ENCODE measurements at places on chromosomes 1 and 21.

- no peak for DNase-seq
Measured at GRCh38 chr1:163271535-163271934, 50.2 kb upstream of the NUF2 start.

GRCh38 chr1:156803086-156803851 lies 13.4 kb downstream of the SH2D2A start:
- no peak for DNase-seq

DNA sequence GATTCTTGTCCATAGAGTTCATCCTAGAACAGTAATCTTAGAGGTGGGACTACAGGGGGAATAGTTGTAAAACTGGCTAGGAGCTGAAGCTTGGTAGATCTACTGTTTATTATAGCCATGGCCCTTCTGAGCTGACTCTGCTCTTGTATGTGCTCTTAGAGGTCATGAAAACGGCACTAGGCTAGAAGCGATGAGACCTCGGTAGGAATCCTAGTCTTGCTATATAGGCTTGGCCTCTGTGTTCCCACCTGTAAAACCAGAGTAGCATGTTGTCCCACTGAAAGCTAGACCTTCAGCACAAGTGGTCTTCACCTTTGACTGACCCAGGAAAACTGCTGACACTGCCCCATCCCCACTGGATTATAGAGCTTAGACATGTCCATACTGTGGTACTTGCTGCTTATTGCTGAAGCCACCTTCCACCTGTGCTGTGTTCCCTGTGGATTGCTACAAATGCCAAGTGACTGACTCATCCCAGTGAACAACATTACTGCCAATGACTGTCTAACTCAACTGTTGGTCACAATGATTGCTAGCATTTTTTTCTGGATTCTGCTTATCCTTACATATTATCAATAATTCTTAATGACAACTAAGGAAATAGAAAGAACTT lies 23.0 kb upstream of the PIGC start:
- no peak for DNase-seq

GRCh38 chr1:162856260-162856659 lies 4.7 kb downstream of the CCDC190 start:
- no peak for DNase-seq

DNA sequence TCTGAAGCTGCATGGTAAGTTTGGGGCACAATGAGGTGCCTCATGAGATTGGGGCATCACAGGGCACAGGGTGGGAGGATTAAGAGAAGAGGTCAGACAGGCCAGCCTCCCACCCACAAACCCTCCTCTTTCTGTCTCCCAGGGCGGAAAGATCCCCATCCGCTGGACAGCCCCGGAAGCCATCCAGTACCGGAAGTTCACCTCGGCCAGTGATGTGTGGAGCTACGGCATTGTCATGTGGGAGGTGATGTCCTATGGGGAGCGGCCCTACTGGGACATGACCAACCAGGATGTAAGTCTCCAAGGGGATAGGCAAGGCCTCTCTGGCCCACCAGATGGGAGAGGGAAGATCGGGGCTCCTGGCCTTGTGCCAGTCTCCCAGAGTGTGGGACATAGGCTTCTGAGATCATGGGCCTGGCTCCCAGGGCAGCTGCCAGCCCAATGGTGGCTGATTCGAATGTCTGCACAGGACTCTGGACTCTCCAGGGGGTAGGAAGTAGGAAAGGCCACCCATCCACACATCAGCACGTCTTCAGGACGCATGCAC lies 63.7 kb downstream of the LACTBL1 start:
- no peak for DNase-seq

- DNase-seq: no peak
Measured at GRCh38 chr1:187692799-187693198, 864.0 kb downstream of the PLA2G4A start.

GRCh38 chr1:4028139-4028501 lies 128.0 kb upstream of the C1orf174 start:
- DNase-seq: no peak

DNA sequence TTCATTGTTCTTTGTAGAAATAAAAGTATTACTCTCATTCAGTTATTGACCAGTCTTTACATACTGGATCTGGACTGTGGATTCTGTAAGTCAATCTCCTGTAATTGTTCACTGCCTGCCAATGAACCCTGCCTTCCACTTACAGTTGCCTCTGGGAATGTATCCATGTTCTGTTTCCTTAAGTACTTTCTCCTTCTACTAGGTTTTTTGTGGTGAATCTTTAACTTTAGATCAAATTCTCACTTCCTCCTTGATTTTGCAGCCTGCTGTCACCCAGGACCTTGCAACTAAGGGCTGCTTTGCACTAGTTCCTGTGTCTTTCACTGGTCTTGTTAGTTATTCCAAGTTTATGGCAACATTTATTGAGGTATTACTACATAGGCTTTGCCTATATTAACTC lies 28.2 kb upstream of the ANKRD13C start:
- DNase-seq: no peak

- no peak for DNase-seq
Measured at GRCh38 chr21:19268686-19269085, 865.1 kb upstream of the TMPRSS15 start.

DNA sequence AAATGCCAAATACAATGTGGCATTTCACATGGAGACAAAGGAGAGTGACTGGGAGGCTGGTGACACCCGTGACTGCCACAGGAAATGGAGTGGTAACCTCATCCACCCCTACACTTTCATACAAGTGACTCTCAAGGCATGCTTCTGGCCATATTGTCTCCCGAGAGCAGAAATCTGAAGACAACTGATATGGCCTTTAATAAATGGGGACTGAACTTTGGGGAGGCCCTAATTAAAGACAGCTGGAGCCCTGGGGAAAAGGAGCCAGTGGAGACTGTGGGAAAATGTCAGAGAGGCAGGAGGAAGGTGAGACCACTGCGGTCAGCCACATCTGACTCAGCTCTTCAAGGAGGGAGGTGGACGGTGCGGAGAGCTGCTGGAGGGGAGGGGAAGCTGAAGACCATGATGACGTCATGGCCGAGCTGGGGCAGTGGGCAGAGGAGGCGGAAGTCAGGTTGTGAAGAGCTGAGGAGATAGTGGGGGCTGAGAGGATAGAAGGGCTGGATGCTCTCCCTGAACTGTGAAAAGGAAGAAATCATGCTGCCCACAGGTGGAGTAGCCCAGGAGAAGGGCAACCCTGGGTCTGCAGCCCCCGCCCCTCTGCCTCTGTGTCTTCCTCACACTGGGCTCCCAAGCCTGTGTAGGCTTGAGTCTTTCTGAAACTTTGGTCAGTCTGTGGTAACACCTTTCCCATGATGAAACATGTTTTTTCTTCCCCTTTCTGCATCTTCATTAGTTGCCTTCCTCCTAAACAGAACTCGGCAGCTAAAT lies 14.0 kb upstream of the NCF2 start:
- no peak for DNase-seq

- DNase-seq: no peak
Measured at GRCh38 chr1:243730487-243731150, 119.4 kb downstream of the AKT3 start.

DNA sequence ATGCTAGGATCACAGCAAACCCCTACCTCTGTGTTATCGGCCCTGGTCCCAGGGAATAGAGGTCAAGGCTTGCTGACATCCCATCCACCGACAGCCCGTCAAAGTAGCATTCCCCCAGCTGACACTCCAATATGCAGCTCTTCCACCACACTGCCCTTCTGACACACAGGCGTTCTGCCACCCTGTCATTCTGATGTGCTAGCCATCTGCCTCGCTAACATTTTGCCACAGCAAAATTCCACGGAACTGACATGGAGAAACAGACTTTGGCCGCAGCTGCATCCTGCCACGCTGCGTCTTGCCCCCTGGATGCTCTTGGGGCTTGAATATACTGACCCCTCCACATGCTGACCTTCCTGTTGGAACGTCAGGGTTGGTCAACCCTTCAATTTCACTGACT lies 163.2 kb upstream of the CSF3R start:
- DNase-seq: no peak

DNA sequence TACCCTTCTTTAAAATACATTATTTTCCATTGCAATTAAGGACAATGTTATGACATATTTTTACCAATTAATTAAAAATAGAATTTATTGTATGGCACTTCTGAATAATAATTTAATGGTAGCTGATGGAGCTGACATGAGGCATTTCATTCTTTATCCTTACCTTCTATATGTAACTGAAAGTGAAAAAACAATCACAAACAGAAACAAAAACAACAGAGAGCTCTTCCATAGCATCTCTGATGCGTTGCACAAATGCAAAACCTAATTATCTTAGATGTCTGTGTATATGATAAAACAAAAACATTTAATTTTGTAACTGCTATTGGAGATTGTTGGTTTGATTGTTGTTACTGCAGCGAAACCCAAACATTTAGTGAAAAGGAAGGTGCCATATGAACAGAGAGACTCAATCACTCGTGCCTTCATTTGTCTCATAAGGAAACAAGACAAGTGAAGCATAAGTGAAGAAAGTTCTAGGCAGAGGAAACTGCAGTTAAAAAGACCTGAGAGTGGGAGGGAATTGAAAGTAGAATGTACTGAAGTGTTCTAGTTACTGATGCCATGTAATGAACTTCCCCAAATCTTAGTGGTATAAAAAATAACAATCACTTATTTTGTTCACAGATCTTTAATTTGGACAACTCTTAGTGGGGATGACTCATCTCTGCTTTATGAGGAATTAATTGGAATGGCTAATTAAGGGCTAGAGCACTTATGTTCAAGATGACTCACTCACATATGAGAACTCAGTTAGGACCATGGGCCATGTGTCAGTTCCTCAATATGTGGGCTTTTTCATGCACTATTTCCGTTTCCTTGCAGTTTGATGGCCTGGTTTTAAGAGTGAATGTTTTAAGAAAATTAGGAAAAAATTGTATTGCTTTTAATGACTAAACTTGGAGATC lies 245.0 kb upstream of the OLFM3 start:
- DNase-seq: no peak

GRCh38 chr1:54165146-54165545 lies 12.3 kb upstream of the CDCP2 start:
- DNase-seq: no peak
